ENCODE measurements at places on chromosomes 6 and 20. TPM values are rescaled to one million over a fixed set of nuclear protein-coding genes. Genes with fewer than 3 reads are reported as not detected.

The NMBR gene
- total RNA-seq, result not detected

The CHRNA4 gene
- not detected for total RNA-seq

The SLC22A23 gene
- total RNA-seq, result 0.39 TPM

The MOG gene
- total RNA-seq, result not detected

The C2 gene
- total RNA-seq, result 1.6 TPM

The AIF1 gene
- 55.5 TPM for total RNA-seq

The CCN2 gene
- not detected for total RNA-seq

The CDH26 gene
- total RNA-seq, result 0.56 TPM

The GGTLC1 gene
- not detected for total RNA-seq

The HEY2 gene
- total RNA-seq, result not detected

The APCDD1L gene
- total RNA-seq, result not detected

The TAGAP gene
- total RNA-seq, result 245 TPM

The GFRAL gene
- not detected for total RNA-seq

The LRRN4 gene
- not detected for total RNA-seq

The TCP11 gene
- not detected for total RNA-seq

The TRIM15 gene
- total RNA-seq, result 0.59 TPM

The UBD gene
- 0.93 TPM for total RNA-seq

The DEFB132 gene
- total RNA-seq, result not detected

The RAD21L1 gene
- total RNA-seq, result not detected

The TEAD3 gene
- total RNA-seq, result 1.5 TPM

The SLCO4A1 gene
- total RNA-seq, result 49.8 TPM

The QKI gene
- 71.1 TPM for total RNA-seq

The RFX6 gene
- total RNA-seq, result not detected

The TRIM31 gene
- total RNA-seq, result not detected

The PPIL6 gene
- 0.29 TPM for total RNA-seq

The BEND3 gene
- total RNA-seq, result 12.8 TPM

The CLDN20 gene
- total RNA-seq, result 0.29 TPM

The EFCAB8 gene
- 0.39 TPM for total RNA-seq

The VIP gene
- not detected for total RNA-seq

The C6orf141 gene
- total RNA-seq, result not detected

The NCOA5 gene
- 30.4 TPM for total RNA-seq

The PTGIS gene
- 40.6 TPM for total RNA-seq

The CCN5 gene
- not detected for total RNA-seq
